C1 segment of cervical spinal cord (tissue), 14 donors: ENCODE measurements at places on chromosomes 1 and 21.

- DNase-seq, result no peak
Observed at GRCh38 chr1:158644449-158644848, 39.4 kb downstream of the OR10Z1 start.

DNA sequence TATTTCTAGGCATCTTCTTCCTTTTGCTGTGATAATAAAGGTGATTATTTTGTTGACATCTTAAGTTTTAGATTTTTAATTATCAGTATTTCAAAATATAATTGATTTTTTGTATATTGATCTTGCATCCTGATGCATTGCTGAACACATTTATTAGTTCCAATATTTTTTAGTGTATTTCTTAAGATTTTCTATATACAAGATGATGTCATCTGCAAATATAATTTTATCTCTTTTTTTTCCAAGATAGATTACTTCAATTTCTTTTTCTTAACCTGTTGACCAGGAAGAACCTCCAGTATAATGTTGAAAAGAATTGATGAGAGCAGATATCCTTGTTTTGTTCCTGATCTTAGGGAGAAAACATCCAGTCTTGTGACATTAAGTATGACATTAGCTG lies 54.8 kb upstream of the LRRN2 start:
- DNase-seq, result no peak

- DNase-seq, result no peak
Observed at GRCh38 chr1:41317361-41317760, 43.9 kb upstream of the FOXO6 start.

DNA sequence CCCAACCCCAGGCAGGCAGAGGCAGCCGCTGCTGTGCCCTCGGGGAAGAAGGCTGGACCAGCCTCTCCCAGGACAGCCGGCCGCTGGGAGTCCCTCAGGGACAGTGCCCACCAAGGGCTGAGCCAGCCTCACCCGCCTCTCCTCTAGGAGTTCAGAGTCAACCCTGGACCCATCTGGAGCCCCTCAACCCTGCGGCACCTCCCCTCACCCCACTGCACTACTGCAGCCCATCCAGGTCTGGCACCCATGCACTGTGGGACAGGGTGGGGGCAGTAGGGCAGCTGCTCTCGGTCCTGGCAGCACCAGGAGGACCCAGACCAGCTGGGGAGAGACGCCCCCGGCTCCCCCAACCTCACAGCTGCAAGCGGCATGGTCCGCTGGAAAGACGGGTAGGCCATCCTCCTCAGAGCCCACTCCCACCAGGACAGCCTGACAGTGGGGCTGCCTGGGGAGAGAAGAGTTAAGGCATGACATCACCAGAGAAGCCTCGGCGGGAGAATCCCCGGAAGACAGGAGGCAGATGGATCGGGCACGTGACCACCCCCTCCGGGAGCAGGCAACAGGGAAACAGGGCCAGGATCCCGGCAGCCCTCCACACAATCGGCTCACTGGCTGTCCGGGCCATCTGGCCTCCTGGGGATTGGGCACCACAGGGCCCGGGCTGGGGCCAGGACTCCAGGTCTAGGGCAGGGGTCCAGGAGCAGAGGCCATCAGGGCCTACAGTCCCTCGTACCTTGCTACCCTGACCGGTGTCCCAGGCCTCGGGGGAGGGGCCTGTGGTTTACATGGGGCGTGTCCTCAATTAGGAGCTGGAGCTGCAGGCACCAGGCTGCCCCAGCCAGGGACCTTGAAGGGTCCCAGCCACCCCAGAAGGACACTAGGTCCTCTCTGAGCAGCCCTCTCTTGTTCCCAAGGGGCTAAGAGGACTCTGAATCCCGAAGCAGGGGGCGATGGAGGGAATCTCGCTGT lies 3.1 kb downstream of the ACAP3 start:
- DNase-seq, result peak; percentile 82

GRCh38 chr1:230575886-230576500 lies 66.3 kb upstream of the COG2 start:
- no peak for DNase-seq

DNA sequence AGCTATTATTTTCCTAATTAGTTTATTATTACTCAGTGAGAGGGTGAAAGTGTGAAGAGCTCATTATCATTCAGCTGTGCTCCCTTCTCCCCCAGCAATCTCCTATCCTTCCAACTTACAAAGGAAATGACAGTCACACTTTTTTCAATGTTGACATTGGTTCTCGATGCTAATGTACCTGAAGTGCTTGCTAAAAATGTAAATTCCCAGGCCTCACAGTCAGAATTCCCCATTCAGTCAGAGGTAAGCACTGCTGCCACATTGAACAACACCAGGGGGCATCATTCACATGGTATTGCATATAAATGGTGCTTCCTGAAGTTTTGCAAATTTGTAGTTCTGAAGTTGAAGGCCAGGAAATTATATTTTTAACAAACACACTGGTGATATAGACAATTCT lies 132.7 kb upstream of the FOXD3 start:
- DNase-seq, result no peak

- DNase-seq, result no peak
Observed at GRCh38 chr21:23977971-23978370, 1629.3 kb downstream of the MRPL39 start.

DNA sequence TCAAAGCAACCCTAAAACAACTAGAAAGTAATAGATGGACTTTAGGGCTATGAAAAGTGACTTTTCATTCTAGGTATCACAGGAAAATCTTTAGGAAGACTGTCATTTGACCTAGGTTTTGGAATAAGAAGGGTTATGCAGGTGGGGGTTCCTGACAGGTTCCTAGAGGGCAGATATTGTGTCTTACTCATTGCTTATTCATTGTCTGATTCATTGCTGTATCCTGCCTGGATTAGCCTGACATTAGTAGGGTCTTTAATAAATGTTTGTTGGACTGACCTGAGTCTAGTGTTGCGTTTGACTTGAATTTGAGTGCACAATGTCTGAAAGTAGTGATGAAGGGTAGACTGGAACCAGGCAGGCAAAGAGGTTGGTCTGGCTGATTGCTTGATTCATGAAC lies 6.0 kb downstream of the FNBP1L start:
- DNase-seq, result no peak

DNA sequence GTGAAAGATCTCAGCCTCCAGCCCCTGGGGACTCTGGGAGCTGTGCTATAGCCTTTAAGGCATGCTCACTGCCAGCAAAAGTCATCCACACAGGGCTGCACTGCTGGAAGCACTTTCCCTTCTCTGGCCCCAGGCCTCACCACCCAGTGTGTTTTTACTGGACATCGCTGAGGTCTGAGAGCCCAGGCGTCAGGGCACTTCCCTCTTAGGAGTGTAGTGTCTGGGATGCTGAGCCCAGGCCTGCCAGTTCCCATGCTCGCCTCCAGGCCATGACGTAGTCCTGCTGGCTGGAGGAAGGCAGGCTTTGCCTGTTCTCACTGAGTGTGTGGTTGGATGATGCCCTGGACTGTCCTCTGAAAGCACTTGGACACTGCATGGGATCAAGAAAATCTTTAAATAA lies 101.2 kb downstream of the GDAP2 start:
- DNase-seq, result no peak

- no peak for DNase-seq
Observed at GRCh38 chr1:161404051-161404597, 36.4 kb upstream of the CFAP126 start.

DNA sequence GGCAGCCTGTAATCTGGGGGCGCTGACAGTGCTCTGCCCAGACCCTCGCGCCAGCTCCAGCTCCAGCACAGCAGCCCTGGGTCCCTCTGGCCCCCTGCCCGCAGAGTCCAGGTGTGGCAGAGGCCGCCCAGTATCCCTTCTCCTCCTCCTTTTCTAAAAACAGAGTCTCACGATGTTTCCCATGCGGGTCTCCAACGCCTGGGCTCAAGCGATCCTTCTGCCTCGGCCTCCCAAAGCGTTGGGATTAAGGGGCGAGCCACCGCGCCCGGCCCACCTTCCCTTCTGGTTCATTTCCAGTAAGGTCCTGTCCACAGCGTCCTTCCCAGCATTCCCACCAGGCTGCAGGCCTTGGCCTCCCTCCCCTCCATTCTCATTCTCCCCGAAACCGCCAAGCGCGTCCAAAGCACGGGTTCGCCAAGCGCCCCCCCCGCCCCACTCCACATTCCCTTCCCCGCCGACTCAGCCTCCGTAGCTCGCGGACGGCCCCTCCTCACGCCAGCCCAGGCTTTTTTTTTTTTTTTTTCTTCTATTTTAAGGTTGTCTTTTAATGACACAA lies 2.0 kb upstream of the PCBP3 start:
- DNase-seq, result no peak

- DNase-seq, result no peak
Observed at GRCh38 chr1:94580367-94581115, 39.0 kb upstream of the F3 start.

- no peak for DNase-seq
Observed at GRCh38 chr1:54695221-54695620, 20.4 kb upstream of the TTC4 start.

DNA sequence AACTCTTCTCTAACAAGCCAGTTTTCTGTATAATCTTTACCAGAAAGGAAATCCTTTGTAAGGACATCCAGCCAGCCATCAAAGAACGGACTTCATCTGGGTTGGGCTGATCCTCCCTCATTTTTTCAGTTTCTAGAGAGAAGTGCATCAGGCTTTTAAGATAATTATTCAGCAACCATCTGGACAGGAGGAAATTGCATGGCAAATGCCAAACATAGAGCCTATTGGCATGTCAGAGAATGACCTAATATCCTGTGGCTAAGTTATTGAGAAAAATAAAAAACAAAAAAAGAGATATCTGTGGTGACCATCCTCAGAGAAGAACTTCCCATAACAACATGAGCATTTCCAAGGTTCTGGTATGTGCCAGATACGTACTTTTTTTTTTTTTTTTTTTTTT lies 74.9 kb upstream of the BEND5 start:
- no peak for DNase-seq

GRCh38 chr1:1345384-1345783 lies 3.8 kb downstream of the DVL1 start:
- DNase-seq, result no peak

- DNase-seq, result peak; percentile 33
Observed at GRCh38 chr1:223531742-223532341, 133.7 kb downstream of the CAPN8 start.

GRCh38 chr1:171265686-171266085 lies 17.4 kb downstream of the FMO1 start:
- no peak for DNase-seq

GRCh38 chr1:110581682-110582145 lies 24.4 kb downstream of the KCNA2 start:
- no peak for DNase-seq

GRCh38 chr1:67676287-67676686 lies 8.7 kb upstream of the GADD45A start:
- no peak for DNase-seq

- DNase-seq, result peak; percentile 82
Observed at GRCh38 chr1:151839457-151840403, at the start of gene C2CD4D. Gene C2CD4D, minus strand, starts transcription at chr1:151839820. Its CDS starts 831 bp downstream, at chr1:151838989.

DNA sequence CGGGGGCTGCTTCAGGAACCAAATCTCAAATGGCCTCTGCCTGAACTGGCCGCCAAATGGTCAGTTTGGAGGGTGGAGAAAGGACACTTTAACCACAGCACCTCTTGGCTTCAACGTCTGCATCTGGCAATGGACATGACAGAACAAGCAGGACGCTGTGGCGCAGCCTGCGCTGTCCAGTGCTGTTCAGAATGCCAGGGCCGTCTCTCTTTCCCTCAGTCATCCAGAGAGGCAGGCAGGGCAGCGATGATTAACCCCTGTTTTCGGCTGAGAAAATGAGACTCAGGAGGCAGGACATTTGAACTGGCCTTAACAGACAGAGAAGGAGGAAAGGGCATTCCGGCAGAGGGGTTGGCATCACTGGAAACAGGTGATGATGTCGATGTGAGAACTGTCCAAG lies 48.6 kb downstream of the GLIS1 start:
- no peak for DNase-seq

DNA sequence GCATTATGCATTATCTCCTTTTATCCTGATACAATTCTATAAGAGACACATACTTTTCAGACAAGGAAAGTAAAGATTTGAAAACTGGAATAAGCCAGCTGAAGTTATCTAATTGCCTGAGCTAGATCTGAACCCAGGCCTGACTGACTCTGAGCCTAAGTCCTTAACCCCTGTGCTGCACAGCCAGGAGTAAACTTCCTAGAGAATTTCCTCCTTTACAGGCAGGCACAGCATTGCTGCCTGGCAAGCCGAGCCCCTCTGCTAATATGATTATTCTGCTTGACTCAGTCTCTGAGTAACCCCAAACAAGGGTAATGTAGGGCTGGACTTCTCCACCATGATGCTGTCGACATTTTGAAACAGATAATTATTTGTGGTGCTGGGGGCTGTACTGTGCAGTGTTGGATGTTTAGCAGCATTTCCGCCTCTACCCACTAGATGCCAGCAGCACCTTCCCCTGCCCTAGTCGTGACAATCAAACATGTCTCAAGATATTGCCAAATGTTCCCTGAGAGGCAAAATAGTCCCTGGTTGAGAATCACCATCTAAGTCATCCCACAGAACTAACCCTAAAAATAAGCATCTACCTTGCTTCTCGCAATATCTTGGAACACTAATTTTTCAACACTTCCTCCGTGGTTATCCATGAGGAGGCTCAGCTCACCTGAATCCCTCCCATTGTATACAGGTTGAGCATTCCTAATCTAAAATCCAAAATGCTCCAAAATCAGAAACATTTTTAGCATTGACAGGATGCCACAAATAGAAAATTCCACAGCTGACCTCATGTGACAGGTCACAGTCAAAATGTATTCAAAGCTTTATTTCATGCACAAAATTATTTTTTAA lies 18.5 kb downstream of the CAMK1G start:
- DNase-seq, result peak; percentile 36

- no peak for DNase-seq
Observed at GRCh38 chr1:209176866-209177430, 406.6 kb upstream of the CAMK1G start.

- no peak for DNase-seq
Observed at GRCh38 chr1:14915356-14916054, 238.0 kb upstream of the TMEM51 start.

DNA sequence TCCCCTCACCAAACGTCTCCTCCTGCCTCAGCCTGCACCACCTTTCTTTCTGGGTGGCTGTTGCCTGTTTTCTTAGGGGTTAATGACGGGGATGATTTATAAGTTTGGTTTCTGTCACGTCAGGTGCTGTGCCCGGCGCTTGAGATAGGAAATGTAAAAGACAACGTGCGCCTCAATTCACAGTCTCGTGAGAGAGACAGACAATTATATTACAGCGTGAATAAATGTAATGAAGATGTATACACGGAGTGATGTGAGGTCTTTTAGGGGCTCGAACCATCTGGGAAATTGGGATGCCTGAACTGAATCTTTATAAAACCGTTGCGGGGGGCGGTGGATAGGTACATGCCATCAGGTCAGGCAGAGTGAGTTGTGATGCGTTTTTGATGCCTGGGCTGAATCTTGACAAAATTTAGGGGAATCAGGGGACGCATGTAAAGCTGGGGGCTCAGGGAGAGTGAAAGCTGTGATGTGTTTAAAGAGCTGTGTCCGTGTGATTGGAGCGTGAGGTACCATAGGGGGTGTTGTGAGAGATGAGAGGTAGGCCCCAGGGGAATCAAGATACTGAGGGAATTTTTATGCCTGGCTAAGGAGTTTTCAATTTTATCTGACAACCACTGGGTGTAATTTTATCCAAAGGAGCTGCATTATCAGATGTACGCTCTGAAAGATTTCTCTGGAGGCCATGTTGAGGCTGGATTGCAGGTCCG lies 831 bp downstream of the TIPRL start:
- no peak for DNase-seq
